ENCODE measurements at places on chromosomes 12 and 14.

DNA sequence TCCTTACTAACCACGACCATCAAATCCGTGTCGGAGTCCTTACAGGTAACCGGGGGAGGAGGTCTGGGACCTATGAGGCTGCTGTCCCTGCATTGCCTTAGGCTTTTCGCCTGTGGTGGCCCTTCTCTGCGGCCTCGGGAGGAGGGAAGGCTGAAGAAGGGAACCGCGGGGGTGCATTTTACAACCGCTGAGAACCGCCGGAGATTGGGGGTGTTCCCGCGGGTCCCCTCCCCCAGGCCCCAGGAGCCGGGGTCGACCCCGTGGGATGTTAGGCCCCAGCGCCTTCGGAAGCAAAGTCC lies 549 bp downstream of the GPHN start:
- DNase-seq = no peak

GRCh38 chr12:89259821-89260220 lies 92.5 kb downstream of the DUSP6 start:
- no peak for DNase-seq

- no peak for DNase-seq
Measured at GRCh38 chr12:66663611-66664010, 15.3 kb downstream of the GRIP1 start.

GRCh38 chr12:16218234-16218633 lies 59.3 kb downstream of the SLC15A5 start:
- DNase-seq = no peak

- peak; percentile 19 for DNase-seq
Measured at GRCh38 chr12:51905471-51906429, 1.6 kb upstream of the ACVRL1 start.

DNA sequence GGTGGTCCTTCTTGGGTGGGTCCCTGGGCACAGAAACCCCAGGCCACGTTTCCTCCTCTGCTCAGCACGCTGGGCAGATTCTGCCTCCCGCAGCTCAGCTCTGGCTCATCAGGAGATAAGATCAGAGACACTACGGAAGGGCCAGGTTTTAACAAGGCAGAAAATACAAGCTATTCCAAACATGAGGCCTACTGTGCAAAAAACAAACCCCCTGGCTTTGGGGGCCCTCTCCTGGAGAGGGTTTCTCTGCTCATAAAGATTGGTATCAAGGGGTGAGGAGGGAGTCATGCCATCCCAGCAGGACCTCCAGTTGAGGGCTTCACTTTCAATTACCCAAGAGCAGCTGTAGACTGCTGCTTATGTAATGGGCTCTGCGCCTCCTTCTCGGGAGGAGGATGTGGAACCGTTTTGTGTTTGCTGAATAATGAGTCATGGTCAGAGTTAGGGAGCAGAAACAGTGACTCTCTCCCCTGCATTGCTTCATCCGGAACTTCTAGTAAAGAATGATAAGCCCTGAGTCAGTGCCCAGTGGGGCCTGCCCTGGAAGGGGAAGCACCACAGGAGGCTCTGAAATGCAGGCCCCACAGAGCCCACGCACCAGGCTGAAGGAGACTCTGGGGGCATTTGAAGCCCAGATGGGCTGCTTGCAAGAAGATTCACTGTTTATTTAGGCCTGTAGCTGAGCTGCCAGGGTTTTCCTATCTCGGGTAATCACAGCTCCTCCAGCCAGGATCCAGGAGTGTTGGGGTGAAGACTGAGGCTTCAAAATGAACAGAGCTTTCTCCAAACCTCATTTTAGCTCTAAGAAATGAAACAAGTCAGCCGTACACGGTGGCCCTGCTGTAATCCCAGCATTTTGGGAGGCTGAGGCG lies 79.3 kb downstream of the SSPN start:
- DNase-seq = peak; percentile 75

GRCh38 chr12:106586803-106587684 lies 4.2 kb downstream of the RFX4 start:
- DNase-seq = no peak

- no peak for DNase-seq
Measured at GRCh38 chr14:72700338-72701236, 193.3 kb downstream of the DPF3 start.

DNA sequence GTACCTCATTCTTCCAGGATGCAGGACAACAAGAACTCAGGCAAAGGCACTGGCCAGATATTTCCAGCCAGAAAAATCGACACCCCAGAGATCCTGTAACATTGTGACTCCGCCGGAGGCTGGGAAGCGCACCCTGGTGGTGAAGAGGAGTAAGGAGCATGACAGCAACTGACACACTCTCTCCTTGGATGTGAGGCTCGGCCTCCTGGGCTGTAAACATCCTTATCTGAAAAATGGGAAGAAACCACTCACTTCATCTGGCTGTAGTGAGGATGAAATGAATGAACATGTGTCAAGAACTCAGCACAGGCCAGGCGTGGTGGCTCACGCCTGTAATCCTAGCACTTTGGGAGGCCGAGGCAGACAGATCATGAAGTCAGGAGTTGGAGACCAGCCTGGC lies 27.5 kb downstream of the TCHP start:
- DNase-seq = peak; percentile 23

DNA sequence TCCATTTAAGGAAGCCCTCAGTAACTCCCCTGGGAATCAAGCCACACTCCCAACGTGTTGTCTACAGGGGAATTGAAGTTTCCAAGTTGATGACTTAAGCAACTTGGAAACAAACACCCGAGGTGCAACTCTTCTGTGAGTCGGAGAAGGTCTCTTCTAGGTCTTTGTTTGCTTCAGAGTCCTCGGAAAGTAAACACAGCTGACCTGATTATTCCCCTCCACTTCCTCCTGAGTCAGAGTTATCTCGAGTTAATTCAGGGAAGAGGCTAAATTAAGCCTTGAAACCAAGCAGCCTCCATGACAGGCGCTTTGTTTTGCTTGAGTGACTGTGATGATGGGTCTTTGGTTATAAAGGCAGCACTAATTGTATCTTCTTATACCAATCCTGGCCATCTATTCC lies 41.8 kb downstream of the TUNAR start:
- DNase-seq = no peak

- DNase-seq = no peak
Measured at GRCh38 chr12:49550693-49551252, 11.9 kb downstream of the KCNH3 start.

DNA sequence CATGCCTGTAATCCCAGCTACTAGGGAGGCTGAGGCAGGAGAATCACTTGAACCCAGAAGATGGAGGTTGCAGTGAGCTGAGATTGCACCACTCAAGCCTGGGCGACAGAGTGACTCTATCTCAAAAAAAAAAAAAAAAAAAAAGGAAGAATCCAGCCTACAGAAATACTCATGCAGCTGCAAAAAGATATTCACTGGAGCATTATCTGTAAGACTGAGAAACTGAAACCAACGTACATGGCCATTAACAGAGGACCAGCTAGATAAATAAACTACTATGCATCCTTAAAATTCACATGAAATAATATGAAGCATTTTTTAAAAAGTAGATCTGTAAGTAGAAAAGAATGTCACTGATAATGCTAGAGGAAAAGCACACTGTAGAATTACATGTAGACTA lies 3.5 kb downstream of the SLC7A7 start:
- no peak for DNase-seq

- peak; percentile 21 for DNase-seq
Measured at GRCh38 chr14:91872011-91872501, 4.7 kb upstream of the TC2N start.

DNA sequence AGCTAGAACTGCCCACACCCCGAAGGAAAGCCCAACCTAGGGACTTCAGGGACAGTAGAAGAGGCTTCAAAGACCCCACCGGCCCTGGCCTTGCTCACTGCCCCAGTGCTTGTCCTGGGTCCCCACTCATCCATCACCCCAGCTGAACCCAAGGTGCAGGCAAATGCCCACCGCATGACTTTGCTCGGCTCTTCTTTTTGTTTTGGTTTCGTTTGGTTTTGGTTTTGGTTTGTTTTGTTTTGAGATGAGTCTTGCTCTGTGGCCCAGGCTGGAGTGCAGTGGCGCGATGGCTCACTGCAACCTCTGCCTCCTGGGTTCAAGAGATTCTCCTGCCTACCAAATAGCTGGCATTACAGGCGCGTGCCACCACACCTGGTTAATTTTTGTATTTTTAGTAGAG lies 9.0 kb downstream of the CCDC85C start:
- no peak for DNase-seq

- no peak for DNase-seq
Measured at GRCh38 chr14:65949711-65950516, 536.3 kb upstream of the CCDC196 start.

DNA sequence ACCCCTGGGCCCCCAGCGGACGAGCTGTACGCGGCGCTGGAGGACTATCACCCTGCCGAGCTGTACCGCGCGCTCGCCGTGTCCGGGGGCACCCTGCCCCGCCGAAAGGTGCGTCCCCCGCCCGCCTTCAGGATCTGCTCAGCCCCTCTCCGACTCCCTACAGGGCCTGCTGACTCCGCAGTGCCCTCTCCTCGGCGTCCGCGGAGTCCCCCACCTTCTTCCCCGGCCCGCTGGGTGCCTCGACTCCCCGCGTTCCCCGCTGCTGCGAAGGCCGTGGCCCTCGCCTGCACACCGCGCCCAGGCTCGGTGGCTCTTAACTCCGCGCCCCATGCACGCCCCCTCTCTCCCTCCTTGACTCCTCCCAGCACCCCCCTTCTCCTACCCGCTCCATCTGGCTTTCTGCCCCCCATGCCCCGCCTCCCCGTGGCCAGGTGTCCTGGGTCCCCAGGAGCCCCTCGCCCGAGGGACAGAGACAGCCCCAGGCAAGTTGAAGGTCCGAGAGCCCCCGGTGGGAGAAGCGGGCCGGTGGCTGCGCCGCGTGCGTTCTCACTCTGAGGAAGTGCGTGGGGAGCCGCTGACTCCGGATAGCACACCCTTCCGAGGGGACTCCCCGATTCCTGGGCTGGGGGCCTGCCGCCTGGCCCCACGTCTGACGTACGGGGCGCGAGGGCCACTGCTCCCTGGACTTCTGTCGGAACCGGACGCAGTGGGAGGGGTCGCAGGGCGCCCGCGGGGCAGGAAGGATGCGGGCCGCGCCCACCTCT lies 594 bp downstream of the TAMALIN start:
- DNase-seq = peak; percentile 83

DNA sequence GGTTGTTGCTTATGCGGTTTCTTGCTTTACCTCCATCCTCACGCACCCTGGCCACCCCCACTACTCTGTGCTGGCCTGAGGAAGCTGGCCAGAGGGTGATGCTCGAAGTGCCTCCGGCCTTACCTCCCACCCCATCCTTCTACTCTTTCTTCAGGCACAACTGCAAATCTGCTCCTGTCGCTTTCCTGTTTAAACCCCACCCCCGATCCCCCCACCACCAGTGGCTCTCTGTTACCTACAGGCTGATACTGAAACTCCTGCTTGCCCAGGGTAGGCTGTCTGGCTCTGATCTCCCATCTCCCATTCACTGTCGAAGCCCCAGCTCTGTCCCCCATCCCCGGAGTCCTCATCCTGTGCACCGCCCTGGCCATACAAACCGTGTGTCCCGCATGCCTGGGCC lies 111.5 kb downstream of the PRMT8 start:
- no peak for DNase-seq

DNA sequence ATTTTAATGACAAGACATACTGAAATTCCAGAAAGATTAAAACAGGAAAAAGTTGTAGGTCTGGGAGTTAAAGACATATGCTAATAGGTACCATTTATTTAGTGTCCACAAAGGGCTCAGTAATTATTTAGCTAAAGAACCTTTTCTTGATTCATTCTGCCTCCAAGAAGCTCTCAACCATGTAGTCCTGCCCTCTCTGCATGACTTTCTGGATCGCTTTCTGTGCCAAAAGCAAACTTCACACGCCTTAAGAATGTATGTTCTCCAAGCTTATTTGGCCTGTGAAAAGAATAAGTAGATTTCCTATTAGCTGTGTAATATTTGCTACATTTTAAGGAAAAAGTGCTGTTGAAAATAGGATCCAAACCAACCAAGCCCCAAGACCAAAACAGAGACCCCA lies 291.7 kb downstream of the C12orf75 start:
- DNase-seq = no peak

DNA sequence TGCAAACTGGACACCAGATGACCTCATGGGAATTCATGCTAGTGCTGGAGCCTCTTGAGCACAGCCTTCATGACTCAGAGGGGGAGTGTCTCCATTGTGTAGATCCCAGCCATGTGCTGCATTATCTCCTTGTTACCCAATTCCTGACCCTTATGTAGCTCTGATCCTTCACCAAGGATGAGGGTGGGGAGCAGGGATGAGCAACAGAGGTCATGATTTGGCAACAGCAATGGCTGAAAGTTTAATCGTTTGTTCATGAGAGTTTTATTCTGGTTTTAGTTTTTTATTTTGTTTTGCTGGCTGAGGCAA lies 9.5 kb upstream of the BDKRB1 start:
- DNase-seq = no peak

DNA sequence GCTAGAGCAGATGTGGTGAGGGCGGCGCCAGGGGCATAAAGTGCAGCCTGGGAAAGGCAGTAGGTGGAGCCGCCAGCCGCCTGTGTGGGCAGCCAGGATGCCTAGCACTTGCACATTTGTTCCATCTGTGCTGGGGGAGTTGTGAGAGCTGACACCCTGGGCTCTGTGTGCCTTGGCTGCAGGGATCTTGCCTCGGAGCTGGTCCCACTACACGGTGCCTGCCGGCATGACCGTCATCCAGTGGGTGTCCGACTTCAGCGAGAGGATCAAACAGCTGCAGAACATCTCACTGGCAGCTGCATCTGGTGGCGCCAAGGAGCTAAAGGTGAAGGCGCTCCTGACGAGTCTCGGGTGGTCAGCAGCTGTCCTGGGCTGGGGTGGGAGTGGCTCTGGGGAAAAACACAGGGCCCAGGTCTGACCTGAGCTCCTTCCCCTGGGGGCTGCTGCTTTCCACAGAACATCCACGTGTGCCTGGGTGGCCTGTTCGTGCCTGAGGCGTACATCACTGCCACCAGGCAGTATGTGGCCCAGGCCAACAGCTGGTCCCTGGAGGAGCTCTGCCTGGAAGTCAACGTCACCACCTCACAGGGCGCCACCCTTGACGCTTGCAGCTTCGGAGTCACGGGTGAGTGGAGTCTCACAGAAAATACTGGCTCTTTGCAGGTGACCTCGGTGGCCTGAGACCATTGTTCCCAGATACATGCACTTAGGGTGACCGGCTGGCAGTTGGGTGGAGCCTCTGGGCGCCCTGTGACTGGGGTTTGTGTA lies 37.4 kb downstream of the HSP90AA1 start:
- no peak for DNase-seq

- no peak for DNase-seq
Measured at GRCh38 chr14:56125772-56126636, 7.8 kb downstream of the PELI2 start.

DNA sequence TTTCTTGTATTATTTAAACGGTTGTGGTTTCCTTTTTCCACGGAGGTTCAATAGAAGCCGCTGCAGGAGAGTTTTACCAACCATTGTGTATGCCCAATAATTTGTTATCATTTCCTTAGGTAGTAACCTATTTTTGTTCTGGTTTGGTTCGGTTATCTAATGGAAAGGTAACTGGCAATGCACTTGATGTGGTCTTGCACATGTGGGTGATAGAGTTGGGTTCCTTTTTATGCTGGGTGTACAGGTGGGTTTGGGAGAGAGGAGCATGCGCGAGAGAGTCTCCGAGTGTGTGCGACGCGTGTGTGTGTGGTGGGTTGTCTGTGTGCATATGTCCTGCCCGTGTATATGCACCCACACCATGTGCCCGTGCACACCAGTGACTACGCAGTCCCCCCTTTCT lies 102.7 kb upstream of the FKBP4 start:
- DNase-seq = no peak

- DNase-seq = no peak
Measured at GRCh38 chr14:61433169-61433568, 111.8 kb downstream of the PRKCH start.

All from CD4-positive, alpha-beta T cell treated with Interferon gamma for 1 hour (primary cell).